ENCODE measurements at places on chromosomes 16 and 17.

- peak; percentile 94 for DNase-seq
These were observed at the start of gene THAP11 for GRCh38 chr16:67841816-67842508. Gene THAP11, plus strand, starts transcription at chr16:67842320. Its CDS starts 235 bp downstream, at chr16:67842555.

- DNase-seq: no peak
These were observed 2.0 kb upstream of the CCDC42 start for GRCh38 chr17:8746501-8747236.

DNA sequence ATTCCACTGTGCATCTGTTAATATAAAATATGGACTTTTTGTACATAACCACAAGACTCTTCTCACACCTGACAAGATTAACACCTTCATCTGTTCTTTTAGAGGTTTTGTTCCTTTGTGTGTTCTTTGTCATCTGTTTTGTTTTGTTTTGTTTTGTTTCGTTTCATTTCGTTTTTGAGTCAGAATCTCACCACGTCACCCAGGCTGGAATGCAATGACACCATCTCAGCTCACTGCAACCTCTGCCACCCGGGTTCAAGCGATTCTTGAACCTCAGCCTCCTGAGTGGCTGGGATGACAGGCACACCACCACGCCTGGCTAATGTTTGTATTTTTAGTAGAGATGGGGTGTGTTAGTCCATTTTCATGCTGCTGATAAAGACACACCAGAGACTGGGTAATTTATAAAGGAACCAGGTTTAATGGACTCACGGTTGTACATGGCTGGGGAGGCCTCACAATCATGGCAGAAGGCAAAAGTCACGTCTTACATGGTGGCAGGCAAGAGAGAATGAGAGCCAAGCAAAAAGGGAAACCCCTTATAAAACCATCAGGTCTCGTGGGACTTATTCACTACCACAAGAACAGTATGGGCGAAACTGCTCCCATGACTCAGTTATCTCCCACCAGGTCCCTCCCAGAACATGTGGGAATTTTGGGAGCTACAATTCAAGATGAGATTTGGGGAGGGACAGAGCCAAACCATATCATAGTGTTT lies 22.3 kb downstream of the C16orf90 start:
- no peak for DNase-seq

DNA sequence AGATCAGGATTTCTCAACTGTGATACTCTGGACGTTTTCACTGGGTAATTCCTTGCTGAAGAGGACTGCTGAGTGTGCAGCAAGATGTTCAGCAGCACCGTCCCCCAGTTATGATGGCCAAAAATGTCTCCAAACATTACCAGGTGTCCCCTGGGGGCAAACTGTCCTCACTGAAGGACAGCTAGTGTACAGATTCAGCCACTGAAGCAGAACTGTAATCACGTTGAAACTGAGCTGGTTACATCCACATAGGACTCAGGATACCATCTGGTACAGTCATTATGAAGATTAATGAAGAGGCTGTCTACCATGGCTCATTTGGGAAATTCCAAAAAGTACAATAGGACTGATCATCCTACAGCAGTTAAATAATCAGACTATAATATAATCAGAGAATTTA lies 43.3 kb upstream of the GINS3 start:
- no peak for DNase-seq

- peak; percentile 60 for DNase-seq
These were observed 1.9 kb downstream of the CMC2 start for GRCh38 chr16:81004646-81005353.

GRCh38 chr16:53100889-53101288 lies 46.1 kb downstream of the CHD9 start:
- DNase-seq: no peak

Measured in large intestine (tissue), 12 donors.